ENCODE measurements at places on chromosomes 1 and 21.

GRCh38 chr1:231629132-231629531 is 2.5 kb downstream of the DISC1 start:
- peak; percentile 46 for DNase-seq

GRCh38 chr1:6461538-6462411 is 4.2 kb downstream of the TNFRSF25 start:
- DNase-seq, result no peak

DNA sequence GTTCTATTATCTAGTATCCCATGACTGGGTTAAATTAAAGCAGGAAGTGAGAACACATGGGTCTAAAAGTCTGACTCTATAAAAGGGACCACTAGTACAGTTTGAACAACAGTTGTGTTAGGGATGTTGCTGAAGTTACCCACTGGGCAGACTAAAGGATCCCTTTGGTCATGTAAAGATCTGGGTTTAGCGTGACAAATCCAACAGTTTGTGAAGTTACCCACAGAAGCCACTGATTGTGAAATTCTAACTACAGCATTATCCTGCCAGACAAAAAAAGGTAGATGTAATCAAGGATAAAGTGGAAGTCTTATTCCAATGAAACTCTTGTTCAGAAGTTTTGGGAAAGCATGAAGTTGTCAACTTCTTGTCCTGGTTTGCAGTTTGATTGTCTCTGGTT is 5.7 kb downstream of the QSOX1 start:
- DNase-seq, result peak; percentile 72

GRCh38 chr1:21919520-21919919 is 17.6 kb downstream of the HSPG2 start:
- no peak for DNase-seq

GRCh38 chr1:179550746-179551682 is 24.7 kb downstream of the NPHS2 start:
- no peak for DNase-seq

DNA sequence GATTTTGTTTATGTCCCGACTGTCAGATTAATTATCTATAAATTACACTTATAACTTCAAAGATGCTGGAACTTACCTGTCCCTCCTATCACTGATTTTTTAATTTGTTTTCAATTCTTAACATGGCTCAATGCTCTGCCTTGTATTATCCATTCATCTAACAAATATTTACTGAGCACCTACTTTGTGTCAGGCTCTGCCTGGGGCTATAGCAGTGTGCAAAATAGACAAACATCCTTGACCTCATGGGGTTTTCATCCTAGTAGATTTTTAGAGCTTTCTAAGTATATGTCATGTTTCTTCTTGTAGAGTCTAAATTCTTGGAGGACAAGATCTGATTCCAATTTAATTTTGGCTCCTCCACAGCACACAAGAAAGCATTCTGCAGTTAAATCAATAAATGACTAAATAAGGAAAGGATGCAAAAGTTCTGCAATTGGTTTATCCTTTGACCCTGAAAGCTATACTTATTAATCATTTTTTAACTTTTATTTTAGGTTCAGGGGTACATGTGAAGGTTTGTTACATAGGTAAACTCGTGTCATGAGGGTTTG is 10.8 kb upstream of the SMYD2 start:
- DNase-seq, result no peak

GRCh38 chr1:204878621-204879234 is 8.1 kb downstream of the NFASC start:
- no peak for DNase-seq

DNA sequence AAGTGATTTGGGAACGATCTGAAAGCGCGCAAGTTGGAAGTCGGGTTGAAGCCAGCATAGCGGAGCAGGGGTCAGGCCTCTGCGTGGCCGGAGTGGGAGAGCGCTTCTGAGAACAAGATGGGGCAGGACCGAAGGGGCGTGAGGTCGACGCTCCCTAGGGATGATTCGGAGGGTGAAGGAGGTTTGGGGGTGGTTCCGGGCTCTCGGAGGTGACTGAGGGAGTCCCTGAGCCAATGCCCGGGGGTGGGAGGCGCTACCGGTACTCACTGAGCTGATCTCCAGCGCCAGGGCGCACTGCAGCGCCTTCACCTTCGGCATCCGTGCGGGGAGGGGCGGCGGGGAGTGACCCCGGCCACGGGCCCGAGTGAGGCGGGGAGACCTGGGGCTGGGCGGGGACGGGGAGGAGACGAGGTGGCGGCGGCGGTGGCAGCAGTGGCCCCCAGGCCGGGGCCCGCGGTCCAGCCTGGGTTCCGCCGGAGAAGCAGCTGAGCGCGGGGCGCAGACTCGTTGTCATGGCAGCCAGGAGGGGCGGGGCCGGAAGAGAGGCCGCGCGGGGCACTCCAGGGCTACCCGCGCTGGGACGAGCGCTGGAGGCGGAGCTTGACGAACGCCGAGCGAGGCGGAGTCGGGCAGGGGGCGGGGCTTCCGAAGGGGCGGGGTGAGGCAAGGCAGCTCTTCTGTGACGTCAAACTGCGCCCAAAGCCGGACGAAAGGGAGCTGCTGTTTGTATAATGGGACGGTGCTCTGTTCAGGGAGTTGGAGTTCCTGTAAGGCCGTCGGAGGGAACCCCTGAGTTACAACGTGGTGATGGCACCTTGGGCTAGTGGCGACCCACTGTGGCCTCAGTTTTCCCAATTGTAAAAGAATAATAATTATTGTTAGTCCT is at the start of gene SPATA6:
Gene SPATA6, minus strand, starts transcription at position 514 of the 886 bp plus-strand sequence. Its CDS starts 196 bp downstream, at position 318.
- DNase-seq, result peak; percentile 93

GRCh38 chr1:205948039-205948438 is 4.8 kb upstream of the SLC26A9 start:
- peak; percentile 51 for DNase-seq

DNA sequence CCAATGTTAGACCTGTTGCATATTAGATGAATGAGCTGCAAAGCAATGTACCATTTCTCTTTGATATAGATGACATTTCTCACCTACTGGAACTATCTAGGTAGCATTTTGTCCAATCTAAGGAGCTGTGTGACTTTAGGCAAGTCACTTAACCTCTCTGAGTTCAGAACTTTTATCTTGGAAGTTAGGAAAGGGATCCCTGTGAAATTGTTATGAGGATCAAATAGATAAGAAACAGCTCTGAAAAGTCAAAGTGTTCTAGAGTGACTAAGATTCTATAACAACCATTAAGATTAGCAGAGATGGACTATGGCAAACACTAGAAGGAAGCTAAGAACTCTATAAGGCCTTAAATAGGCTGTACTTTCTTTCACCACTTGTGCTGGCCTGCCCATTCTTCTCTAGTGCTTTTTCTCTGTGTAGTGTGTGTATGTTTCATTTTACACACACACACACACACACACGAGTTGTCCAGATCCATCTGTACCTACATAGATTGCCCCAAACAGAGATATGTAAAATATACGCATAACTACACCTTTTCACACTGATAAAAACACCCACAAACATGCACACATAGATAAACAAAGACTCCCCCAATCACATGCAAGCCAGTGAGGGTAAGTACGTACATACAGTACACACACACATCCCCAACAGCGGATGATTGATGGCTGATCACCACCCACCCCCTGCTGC is 19.4 kb upstream of the LRRN2 start:
- DNase-seq, result no peak

DNA sequence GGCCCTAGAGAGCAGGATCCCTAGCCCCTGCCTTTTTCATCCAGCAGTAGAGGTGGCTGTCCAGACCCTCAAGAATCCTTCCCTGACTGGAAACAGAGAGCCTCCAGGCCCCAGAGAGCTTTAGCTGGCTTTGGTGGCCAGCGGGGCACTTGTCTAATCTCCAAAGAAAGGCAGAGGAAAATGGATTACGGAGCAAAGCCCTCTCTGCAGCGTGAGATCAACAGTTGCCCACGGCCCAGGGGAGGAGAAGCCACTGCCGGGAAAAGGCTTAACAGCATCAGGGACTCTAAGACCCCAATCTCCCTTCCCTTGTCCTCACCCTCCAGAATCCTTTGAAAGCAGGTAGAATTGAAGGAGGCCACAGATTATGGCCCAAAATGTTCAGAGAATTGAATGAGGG is 35.8 kb upstream of the GRIK3 start:
- no peak for DNase-seq

GRCh38 chr21:45080232-45080631 is 5.9 kb downstream of the ADARB1 start:
- DNase-seq, result no peak

- no peak for DNase-seq
These were observed 13.7 kb downstream of the RALGPS2 start for GRCh38 chr1:178738780-178739179.
